ENCODE measurements at places on chromosomes 3 and 15. TPM values are rescaled to one million over a fixed set of nuclear protein-coding genes. Genes with fewer than 3 reads are reported as not detected.

The OR5K2 gene
- total RNA-seq, result not detected

The SCAMP5 gene
- total RNA-seq, result 0.51 TPM

The ISLR gene
- total RNA-seq, result 5.3 TPM

The SHISA5 gene
- 130 TPM for total RNA-seq

The VEPH1 gene
- total RNA-seq, result 93.5 TPM
